ENCODE measurements at places on chromosomes 6 and 20. TPM values are rescaled to one million over a fixed set of nuclear protein-coding genes. Genes with fewer than 3 reads are reported as not detected.

RIPPLY2 gene
- 0.74 TPM for total RNA-seq

WFDC5 gene
- not detected for total RNA-seq

BMP7 gene
- not detected for total RNA-seq

LYRM4 gene
- 18.8 TPM for total RNA-seq

FAXC gene
- total RNA-seq = 2.5 TPM

SCUBE3 gene
- total RNA-seq = 0.30 TPM

ASIP gene
- total RNA-seq = not detected

IL17A gene
- not detected for total RNA-seq

SERPINB6 gene
- 136 TPM for total RNA-seq

DZANK1 gene
- 0.50 TPM for total RNA-seq

OPN5 gene
- not detected for total RNA-seq

TAP1 gene
- total RNA-seq = 16.8 TPM

LIN28B gene
- not detected for total RNA-seq

SLC22A7 gene
- not detected for total RNA-seq

PIM1 gene
- total RNA-seq = 26.1 TPM

THBD gene
- 1.5 TPM for total RNA-seq

TRDN gene
- not detected for total RNA-seq

BEND6 gene
- total RNA-seq = 7.1 TPM

STMND1 gene
- 0.17 TPM for total RNA-seq

DNAAF9 gene
- total RNA-seq = 6.7 TPM

TP53TG5 gene
- total RNA-seq = not detected

TBXT gene
- not detected for total RNA-seq

RAMACL gene
- under 0.01 TPM for total RNA-seq

ARFGEF3 gene
- under 0.01 TPM for total RNA-seq

RARS2 gene
- total RNA-seq = 33.4 TPM

SLC22A3 gene
- total RNA-seq = not detected

GRM1 gene
- total RNA-seq = not detected

ZKSCAN3 gene
- total RNA-seq = 3.3 TPM

FAM83C gene
- not detected for total RNA-seq

NDRG3 gene
- 14.4 TPM for total RNA-seq

AVP gene
- total RNA-seq = not detected

MTRF1L gene
- 9.8 TPM for total RNA-seq

TSHZ2 gene
- under 0.01 TPM for total RNA-seq

SLC32A1 gene
- not detected for total RNA-seq

FNDC11 gene
- total RNA-seq = 0.50 TPM

SAMD3 gene
- not detected for total RNA-seq

ACSS1 gene
- total RNA-seq = 1.8 TPM

NDUFAF4 gene
- 10.4 TPM for total RNA-seq

MCCD1 gene
- total RNA-seq = not detected

RNF39 gene
- total RNA-seq = not detected

PROKR2 gene
- not detected for total RNA-seq

SASH1 gene
- 12.3 TPM for total RNA-seq

HSPA1L gene
- total RNA-seq = 0.50 TPM

COL9A3 gene
- total RNA-seq = 3.0 TPM

ALDH8A1 gene
- total RNA-seq = 0.15 TPM

TJAP1 gene
- 18.5 TPM for total RNA-seq

RSPO3 gene
- not detected for total RNA-seq

DSN1 gene
- total RNA-seq = 37.2 TPM

ESR1 gene
- under 0.01 TPM for total RNA-seq

CCN6 gene
- not detected for total RNA-seq

CYP21A2 gene
- 0.17 TPM for total RNA-seq

TRIM40 gene
- not detected for total RNA-seq

SPATA25 gene
- total RNA-seq = 0.15 TPM

PAQR8 gene
- total RNA-seq = 4.2 TPM

IL17F gene
- not detected for total RNA-seq

Data from bronchus fibroblast of lung (primary cell).